ENCODE measurements at places on chromosomes 6 and 20.

- no peak for DNase-seq
Observed at GRCh38 chr6:166624275-166624674, 2.8 kb downstream of the RPS6KA2 start.

GRCh38 chr6:71468841-71469700, 180.5 kb downstream of the OGFRL1 start:
- DNase-seq, result no peak

GRCh38 chr6:13252790-13253189, 75.5 kb downstream of the TBC1D7 start:
- DNase-seq, result no peak

GRCh38 chr6:28081486-28081751, 1.1 kb downstream of the ZNF165 start:
- DNase-seq, result peak; percentile 39

DNA sequence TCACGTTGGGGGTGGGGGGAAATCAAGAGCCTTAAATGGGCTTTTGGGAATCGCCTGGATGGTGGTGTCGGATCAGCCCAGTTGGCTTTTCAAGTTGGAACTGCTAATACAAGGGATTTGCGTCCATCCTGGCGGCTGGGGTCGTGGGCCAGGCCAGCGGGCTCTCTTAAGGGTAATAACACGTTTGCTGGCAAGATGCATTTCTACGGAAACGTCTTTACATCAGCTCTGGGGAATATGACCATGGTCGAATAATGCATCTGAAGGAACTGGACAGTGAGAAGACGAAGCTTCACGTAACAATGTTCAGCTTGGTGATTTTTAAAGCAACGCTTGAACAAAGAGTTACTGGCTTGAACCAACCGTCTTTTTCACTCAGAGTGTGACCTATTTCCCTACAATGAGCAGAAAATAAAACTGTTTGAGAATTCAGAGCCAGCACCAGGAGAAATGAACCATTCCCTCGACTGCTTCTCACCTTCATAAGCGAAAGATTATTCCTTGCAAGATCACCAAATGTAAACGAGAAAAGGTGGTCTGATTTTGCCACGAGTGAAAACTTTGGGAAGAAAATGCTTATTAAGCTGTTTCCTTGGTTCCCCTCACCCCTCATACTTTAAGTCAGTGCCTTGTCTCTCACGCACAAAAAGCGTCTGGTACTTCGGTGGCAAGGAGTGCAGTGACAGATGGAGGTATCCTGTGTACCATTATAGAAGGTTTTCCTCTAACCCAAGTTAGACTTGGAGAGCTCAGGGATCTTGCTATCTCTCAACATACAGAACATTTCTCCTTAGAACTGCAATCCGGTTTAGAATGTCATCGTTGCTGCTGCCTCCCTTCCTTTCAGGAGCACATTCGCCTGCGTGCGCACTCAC, 1.4 kb upstream of the MARCKS start:
- DNase-seq, result no peak

DNA sequence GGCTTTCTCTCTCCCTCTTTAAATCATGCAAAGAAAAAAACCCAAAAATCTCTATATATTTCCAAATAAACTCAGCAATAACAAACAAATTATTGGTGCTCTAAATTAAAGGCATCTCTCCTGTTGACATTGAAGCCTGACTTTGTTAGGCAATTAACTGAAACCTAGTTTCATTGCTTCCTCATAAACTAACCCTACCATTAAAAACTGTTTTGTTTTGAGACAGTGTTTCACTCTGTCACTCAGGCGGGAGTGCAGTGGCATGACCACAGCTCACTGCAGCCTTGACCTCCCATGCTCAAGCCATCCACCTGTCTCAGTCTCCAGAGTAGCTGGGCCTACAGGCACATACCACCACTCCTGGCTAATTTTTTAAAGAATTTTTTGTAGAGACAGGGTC, 34.9 kb downstream of the PIGU start:
- no peak for DNase-seq

All from effector CD4-positive, alpha-beta T cell (primary cell).